ENCODE measurements at places on chromosomes 7 and 10.

DNA sequence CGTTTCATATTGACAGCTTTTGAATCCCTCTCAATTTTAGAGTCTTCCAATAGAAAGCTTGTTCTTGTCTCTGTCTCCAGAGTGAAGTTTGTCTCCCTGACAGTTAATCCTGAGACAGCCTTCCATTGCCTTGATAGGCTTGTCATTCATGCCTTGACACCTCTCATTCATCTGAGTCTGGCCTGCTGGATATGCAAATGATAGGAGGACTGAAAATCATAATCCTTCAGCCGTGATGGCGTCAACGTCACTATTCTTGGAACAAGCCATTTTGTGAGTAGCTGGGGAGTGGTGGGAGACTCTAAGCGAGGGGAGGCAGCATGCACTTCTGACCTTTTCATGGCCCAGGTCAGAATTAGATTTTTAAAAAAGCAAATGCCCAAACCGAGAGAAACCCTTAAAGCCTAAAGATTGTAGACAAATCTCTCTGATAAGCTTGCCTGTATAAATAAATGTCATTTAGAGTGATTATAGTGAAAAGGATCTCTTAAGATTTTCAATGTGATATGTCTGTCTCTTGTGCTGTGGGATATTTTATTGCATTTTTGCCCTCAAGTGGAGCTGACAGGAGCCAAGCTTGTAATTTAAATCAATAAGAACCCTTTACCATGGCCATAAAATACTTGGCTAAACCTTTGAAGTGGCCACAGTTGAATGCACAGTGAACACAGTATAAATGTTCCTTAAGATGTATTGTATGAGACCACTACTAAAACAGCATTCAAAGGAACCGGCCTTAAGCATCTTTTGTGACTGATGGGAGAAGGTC, 148.8 kb downstream of the SNX10 start:
- no peak for DNase-seq

DNA sequence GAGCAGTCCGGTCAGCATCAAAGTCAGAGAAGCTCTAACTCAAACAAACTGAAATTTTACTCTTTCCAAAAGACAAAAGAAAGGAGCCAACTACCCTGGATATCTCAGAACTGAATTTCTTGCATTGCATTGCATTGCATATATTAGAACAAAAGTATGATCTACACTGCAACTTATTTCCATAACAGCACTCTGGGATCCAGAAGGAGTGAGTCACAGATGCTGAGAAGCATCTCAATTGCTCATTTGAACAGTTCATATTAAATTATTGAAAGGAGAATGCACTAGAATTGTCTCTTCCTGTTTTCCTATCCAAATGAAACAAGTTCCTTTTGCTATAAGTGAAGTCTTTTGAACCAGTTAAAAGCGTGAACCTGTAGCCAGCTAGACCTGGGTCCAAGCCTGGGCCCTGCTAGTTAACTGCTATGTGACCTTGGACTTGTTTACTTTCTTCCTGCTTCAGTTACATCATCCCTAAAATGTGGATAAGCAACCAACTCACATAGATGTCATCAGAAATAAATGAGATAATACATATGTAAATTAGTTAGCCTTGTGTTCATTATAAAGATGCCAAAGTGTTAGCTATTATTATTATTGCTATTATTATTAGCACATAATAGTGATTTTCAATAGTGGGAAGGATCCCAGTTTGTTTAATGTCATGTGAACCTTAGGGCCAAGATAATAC, 184.1 kb downstream of the CREB5 start:
- no peak for DNase-seq

DNA sequence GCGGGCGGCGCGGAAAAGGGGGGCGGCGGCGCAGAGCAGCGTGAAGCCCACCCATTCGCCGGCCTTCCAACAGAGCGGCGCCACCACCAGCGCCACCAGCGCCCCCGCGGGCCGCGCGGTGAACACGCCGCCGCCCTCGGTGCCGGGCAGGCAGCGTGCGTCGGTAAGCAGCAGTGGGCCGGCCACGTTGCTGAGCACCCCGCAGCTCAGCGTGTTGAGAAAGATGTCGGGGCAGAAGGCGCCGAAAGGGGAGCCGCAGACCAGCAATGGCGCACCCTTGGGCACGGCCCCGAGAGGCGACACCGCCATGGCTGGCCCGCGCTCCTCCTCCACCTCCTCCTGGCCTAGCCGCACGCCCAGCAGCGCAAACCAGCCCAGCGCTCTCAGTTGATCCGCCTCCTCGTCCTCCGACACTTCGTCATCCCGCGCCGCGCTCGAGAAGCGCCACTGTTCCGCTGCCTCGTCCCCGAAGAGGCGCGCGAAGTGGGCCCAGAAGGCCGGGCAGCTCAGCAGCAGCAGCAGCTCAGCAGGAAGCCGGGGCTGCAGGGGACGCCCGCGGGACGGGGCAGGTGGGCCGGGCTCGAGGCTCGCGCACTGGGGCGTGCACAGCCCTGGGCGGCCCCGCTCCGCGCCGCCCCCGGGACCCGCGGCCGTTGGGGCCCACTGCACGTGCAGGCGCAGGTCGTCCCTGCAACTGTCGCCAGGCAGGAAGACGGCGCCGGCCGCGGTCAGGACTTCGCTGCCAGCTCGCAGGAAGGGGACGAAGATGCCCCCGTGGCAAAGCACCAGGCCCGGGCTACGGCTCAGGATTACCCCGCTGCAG, 623 bp downstream of the TYSND1 start:
- DNase-seq: peak; percentile 45

- no peak for DNase-seq
Measured at GRCh38 chr10:129678186-129678585, 211.1 kb downstream of the MGMT start.

DNA sequence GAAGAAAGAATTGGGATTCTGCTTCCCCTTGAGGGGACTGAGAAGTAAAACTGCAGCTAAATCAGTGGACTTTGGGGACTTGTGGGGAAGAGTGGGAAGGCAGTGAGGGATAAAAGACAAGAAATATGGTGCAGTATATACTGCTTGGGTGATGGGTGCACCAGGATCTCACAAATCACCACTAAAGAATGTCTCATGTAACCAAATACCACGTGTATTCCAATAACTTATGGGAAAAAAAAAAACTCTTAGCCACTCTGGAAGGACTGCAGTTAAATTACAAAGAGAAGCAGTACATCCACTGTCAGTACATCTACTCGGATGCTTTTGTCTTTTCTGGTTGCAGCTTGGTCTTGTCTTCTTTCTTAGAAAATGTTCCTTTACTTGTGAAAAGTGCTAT, 27.4 kb upstream of the GOT1 start:
- no peak for DNase-seq

DNA sequence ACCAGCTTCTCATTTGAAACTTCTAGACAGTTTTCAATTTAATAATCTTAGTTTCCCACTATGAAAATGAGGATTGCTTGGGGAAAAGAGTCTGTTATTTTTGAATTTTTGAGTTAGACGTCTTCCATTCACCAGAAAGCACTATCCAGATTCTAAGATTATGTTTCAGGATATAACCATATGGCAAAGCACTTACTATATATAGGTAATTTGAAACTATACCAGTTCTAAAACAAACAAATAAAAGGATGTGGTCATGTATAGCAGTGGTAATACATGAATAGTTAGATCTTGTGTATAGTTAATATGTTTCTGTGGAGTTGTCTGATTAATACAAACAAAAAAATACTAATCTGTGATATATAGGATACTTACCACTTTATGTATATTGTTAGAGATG, 320.0 kb downstream of the EXOC4 start:
- no peak for DNase-seq

DNA sequence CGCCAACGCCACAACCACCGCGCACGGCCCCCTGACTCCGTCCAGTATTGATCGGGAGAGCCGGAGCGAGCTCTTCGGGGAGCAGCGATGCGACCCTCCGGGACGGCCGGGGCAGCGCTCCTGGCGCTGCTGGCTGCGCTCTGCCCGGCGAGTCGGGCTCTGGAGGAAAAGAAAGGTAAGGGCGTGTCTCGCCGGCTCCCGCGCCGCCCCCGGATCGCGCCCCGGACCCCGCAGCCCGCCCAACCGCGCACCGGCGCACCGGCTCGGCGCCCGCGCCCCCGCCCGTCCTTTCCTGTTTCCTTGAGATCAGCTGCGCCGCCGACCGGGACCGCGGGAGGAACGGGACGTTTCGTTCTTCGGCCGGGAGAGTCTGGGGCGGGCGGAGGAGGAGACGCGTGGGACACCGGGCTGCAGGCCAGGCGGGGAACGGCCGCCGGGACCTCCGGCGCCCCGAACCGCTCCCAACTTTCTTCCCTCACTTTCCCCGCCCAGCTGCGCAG, 424 bp downstream of the EGFR start:
- peak; percentile 32 for DNase-seq

- DNase-seq: no peak
Measured at GRCh38 chr7:144454256-144455039, 51.0 kb upstream of the NOBOX start.

GRCh38 chr10:16231734-16232435, 204.9 kb upstream of the PTER start:
- DNase-seq: no peak

DNA sequence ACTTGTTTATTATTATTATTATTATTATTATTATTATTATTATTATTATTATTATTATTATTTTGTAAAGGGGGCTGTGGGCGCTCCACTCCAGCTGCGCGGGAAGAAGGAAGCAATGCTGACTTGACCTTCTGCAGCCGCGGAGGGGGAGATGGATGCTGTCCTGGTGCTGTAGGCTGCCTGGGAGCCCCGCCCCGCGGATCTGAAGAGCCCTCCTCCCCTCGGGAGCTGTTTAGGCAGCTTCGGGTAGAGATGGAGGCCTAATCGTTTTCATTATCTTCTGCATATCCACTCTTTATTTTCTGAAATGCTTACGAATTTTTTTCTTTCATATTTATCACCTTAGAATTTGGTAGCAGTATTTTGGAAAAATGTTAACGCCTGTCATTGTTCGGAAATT, 101.2 kb upstream of the KLF6 start:
- DNase-seq: no peak

GRCh38 chr7:23474829-23475575, 4.7 kb upstream of the IGF2BP3 start:
- DNase-seq: no peak

DNA sequence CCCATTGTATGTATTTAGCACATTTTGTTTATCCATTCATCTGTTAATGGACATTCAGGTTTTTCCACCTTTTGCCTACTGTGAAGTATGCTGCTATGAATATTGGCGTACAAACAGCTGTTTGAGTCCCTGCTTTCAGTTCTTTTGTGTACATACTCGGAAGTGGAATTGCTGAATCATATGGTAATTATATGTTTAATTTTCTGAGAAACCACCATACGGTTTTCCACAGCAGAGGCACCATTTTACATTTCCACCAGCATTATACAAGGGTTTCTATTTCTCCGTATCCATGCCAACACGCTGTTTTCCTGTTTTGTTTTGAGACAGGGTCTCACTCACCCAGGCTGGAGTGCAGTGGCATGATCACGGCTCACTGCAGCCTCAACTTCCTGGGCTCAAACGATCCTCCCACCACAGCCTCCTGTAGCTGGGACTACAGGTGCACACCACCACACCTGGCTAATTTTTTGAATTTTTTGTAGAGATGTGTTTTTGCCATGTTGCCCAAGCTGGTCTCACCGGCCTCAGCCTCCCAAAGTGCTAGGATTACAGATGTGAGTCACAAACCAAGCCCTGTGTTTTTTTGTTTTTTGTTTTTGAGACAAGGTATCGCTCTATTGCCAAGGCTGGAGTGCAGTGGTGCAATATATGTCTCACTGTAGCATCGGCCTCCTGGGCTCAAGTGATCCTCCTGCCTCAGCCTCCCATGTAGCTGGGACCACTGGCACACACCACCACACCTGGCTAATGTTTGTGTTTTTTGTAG, 22.1 kb upstream of the FBXW4 start:
- DNase-seq: no peak

DNA sequence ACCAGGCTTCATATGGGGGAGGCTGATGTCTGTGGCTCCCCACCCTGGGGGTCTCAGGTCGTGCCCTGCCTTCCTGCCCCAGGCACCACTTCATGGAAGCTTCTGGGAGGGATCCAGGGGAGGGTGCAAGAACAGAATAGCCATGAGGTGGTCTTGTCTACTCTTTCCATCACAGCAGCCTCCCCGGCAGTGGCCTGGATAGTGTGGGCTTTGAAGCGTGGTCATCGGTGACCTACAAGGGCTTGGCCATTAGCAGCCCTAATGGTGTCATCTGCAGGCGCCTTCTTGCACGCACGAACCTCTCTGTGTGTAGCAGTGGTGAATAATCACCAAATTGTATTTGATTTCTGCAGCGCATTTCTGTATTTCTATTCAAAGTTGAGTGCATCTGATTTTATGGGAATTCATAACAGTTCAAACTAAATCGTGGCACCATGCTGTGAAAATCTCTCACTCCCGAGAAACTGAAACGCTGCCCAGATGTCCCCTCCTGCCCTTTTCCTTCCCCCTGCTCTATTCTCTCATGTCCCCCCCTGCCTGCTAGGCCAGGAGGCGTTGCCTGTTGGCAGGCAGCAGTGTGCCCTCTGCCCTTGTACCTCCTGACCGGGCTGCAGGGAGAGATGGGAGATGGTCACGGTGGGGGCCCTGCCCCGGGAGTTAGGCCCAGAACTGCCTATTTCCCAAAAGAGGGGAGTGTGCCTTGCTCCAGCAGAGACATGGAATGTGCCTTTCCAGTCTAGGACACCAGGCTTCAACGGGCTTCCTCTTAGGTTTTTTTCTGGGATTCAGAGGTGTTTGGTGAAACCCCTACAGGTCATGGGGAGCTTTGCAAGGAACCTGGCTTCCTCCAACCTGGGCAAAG, 34.8 kb downstream of the CDH23 start:
- no peak for DNase-seq
